Hematopoietic multipotent progenitor cell treated with erythropoietin and hydrocortisone succinate and interleukin-3 and kit ligand, for 8 days (in vitro differentiated cells): ENCODE measurements at places on chromosomes 11 and 22.

- no peak for DNase-seq
Measured at GRCh38 chr11:10728154-10728553, 22.9 kb upstream of the CTR9 start.

- no peak for DNase-seq
Measured at GRCh38 chr11:128487978-128488377, 99.4 kb downstream of the ETS1 start.

DNA sequence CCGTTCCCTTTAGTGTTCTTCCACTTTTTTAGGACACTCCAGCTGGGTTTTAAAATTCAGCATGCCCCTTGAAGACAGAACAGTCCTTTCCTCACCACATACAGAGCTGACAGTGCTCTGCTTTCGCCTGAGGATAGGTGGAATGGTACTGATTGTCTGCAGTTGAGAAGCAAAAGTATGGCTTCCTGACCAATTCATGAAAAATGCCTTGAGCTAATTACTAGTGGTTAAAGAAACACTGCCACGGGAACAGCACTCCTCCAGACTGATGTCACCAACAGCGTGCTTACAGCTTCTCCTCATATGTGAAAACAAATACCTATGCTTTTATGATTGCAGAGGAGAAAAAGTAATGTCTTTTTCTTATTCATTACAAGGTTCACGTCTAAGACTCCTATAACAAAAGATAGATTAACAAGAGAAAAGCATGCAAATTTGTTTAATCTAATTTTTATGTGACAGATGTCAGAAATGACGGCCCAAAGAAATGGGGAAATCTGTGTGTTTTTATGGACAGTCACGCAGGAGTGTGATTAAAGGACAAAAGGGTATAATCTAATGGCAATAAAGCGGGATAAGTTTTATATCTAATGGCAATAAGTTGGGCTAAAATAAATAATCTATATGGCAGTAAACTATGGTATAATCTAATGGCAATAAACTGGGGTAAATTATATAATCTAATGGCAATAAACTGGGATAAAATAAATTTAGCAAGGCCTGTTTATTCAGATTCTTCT is 123.4 kb upstream of the ARHGAP42 start:
- no peak for DNase-seq

- peak; percentile 93 for DNase-seq
Measured at GRCh38 chr22:35742342-35743100, 24.8 kb downstream of the APOL5 start.

DNA sequence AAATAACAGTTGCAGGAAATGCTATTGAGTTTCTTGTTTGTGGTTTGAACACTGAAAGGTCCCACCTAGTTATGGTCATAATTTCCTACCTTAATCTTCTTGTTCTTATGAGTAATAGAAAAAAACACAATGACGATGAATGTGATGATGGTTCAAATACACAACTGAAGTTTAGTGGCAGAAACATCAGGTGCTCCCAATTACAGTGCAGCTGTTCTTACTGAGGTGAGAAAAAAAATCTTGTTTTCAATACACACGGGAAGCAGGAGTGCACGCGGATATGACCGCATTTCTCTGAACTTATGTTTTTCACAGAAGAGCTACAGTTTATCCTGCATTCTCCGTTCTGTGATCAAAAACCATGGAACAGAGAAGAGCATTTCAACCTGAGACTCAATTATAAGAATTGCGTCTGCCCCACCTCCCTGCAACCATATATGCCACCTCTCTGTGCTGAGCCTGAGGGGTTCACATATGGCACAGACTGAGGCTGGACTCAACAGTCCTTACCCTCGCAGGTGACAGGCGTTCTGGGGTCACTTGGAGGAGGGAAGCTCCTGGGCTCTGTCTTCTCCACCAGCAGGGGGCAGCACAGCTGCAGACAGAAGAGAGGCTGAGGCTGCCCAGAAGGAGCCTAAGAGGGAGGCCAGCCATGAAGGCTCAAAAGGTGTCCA is 99.7 kb upstream of the IGLL5 start:
- peak; percentile 60 for DNase-seq
